ENCODE measurements at places on chromosomes 5 and 9.

DNA sequence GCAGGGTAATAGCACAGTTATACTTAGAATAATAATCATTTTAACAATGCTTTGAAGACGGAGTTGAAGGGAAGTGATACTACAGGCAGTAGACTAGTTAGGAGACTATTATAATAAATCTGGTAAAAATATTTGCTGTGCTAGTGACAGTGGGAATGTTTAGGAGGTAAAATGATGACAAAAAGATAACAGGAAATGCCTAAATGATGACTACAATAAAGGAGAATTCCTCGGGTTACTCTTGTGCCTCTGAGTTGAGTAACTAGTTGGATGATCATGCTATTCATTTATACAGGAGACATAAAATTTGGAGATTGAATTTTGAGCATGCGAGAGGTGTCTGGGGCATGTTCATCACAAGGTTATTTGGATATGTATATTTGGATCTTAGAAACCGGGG lies 32.2 kb upstream of the PAM start:
- no peak for DNase-seq

DNA sequence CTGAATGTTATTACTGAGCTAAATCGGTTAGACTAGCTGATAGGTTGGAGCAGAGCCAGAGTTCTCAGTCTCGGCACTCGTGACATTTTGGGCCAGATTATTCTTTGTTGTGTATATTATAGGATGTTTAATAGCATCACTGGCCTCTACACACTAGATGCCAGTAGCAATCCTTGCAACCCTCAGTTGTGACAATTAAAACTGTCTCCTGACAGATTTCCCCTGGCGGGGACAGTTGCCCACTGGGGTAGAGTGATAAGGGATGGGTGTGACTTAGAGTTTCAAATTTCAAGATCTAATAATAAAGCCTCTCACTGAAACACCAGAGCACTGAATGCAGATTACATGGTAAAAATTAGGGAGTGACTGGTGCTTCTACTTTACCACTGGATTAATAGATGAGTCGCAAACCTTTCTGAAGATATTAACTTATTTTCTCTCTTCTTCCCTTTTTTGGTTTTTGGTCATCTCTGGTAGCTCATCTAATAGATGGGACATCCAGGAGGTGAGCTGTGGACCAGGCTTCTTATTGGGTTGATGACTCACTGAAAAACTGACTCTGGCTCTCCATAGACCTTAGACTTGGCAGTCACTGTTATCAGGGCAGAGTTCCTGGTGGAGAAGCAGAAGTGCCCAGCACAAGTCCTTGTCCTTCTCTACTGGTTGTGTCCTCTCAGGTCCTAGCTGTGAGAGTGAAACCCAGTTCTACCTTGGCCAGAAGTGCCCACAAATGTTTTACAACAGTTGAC lies 150.3 kb downstream of the UNC13B start:
- no peak for DNase-seq

- DNase-seq, result no peak
Measured at GRCh38 chr9:20512636-20513035, 109.7 kb downstream of the MLLT3 start.

DNA sequence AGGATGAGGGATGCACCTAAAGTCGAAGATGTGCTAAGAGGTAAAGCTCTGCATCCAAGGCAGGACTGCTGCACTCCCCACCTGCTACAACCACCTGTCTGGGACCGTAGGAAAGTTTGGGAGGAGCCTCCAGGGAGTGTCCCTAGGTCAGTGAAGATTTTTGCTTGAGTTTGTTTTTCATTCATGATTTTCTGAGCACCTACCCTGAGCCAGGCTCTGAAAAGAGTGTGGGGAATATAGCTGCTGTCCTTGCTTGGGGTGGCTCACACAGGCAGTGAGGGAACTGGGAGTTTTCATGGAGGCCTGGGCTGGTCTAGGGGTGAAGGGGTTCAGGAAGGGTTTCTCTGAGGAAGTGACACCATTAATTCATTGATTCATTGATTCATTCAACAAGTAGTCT lies 48.9 kb downstream of the SAR1B start:
- DNase-seq, result peak; percentile 35

DNA sequence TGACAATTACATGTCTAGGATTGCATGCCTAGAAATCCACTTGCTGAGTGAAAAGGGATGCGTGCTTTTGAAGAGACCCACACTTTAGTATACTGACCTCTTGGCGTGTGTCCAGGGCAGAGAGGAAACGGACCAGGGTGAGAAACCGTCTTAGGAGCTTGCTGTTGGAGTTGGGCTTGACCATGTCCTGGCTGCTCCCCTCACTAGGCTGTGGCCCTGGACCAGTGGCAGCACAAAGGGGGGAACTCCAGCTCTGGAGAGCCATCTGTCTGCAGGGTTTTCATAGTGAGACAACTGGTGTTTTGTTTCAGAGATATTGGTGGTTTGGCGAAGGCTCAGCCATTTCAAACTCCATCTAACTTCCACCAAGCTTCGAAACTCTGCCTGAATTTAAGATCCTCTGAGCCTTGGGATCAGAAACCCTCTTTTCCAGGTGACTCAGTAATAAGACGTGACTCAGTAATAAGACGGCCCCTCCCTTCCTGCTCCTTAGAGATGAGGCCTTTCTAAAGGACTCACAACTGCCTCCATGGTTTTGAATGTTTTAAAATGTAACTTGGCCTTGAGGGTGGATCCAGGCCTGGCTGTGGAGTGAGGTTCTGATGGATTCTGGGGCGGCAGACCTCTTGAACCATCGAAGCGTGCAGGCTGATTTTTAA lies 165.8 kb downstream of the MELK start:
- no peak for DNase-seq

DNA sequence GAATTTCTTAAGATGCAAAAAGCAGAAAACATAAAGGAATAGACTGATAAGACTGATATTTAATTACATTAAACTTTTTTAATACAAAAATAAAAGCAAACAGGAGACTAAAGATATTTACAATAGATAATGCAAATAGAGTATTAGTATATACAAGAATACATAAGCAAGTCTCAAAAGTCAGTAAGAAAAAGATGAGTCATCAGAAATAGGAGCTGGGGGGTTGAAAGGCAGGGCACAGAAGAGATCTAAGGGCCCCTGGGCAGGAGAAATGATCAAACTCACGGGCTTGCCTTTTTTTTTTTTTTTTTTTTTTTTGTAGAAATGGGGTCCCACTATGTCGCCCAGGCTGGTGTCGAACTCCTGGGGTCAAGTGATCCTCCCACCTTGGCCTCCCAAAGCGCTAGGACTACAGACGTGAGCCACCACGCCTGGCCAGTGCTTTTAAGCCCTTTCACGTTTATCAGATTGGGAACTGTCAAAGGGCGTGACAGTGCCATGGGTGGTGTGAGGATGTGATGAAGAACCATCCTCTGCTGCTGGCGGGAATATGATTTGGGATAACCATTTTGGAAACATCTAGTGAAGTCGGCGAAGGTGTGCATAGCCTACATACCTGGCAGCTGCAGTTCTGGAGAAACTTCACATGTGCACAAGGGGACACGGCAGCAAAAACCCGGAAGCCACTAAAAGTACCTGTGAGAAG lies 126.1 kb downstream of the CACNA1B start:
- DNase-seq, result peak; percentile 23

- no peak for DNase-seq
Measured at GRCh38 chr9:93258419-93258817, 74.5 kb downstream of the WNK2 start.

Data from ecto neural progenitor cell (in vitro differentiated cells).